Activated T-cell treated with anti-CD3 and anti-CD28 coated beads for 24 hours (primary cell): ENCODE measurements at places on chromosomes 16 and 17.

DNA sequence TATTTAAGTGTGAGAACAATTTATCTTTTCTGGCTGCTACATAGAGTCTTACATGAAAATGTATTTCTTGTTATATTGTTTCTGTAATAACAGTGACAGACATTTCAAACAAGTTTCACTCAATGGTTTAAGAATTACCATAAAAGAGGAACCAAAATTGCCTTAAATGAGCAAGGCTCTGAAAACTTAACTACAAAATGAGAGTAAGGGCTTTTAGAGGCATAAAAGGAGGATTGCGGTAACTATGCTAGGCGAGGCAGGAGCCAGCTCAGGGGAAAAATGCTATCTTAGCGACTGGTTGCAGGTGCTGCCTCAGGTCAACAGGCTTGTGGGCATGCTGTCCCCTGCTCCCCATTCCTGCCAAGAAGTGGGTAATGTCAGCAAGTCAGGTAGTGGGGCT is 81.7 kb upstream of the MSI2 start:
- no peak for DNase-seq

GRCh38 chr16:3769942-3770341 is 52.6 kb upstream of the TRAP1 start:
- DNase-seq: no peak

- no peak for DNase-seq
These were observed 4.7 kb downstream of the PAFAH1B1 start for GRCh38 chr17:2598166-2598565.

DNA sequence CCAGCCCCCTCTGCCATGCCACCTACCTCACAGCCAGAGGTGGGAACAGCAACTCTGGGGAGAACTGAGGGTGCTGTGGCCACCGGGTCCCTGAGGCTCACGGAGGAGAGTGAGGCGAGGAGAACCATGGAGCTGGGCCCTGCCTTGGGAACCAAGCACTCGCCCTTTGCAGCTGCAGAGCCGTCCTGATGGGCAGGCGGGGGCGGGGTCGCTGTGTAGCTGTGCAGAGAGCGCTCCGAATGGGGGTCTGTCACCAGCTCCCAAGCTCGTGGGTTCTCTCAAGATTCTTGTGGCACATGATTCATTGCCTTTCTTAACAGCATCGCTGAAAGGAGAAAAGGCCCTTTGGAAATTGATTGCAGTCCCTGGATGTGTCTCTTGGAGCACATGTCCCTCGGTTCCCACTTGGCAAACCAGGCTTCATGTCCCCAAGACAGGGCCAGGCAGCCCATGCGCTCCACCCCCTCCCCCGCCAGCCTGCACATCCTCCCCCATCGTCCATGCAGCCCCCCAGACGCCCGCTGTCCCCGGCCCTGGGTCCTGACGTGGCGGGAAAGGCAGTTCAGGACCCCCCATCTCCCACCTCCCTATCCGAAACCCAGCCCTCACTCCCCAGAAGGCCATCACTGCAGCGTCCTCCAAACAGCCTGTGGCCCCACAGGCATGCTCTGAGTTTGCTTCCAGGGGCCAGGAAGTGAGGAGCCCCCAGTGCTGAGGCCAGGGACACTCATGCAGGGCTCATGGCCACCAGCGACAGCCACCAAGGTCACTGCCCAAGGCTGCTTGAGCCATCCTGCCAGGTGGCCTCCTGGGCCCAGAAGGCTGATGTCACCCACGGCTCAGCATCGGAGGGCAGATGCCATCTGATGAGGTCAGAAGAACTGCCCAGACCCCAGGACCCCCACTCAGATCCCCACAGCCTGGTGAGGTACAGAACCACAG is 20.6 kb upstream of the CHMP6 start:
- DNase-seq: no peak

DNA sequence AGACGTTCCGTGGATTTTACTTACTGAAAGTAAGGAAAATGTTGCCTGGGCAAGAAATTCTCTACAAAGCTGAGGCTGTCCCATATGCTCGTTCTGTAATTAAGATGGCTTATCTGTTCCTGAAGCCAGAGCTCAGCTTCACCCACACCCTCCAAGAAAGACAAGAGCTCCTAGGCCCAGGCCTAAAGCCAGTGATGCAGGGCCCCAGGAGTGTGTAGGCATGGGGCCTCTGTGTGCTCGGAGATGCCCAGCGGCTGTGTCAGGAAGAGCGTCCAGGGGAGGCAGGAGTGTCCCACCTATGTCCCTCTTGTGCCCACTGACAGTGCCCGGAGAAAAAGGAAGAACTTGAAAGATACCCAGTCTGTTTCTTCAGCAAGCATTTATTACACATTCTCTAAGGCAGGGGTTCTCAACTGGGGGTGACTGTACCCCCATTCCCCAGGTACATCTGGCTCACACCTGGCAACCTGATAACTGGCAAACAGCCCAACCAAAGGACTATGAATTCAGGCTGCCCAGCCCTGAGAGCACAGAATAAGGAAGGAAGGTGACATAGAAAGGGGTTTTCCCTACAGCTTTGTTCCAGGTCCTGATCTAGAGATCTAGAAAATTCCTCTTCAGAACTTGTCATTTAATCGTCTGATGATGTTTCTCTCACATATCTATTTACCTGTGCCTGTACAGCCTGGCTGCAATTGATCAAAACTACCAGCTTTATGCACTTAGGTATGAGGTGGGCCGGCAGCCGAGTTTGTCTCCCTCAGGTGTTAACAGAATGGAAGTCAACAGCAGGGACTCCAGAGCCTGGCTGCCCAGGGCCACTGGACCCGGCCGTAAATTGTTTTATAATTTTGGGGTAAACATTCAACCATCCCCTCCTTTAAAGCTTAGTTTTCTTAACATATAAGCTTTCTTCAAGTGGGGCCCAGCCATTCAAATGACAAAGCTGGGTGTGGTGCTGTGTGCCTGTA is 12.0 kb downstream of the SNN start:
- DNase-seq: no peak

- no peak for DNase-seq
These were observed 72.8 kb downstream of the WIPI1 start for GRCh38 chr17:68384471-68384870.

GRCh38 chr16:27486344-27486743 is 63.4 kb downstream of the GTF3C1 start:
- DNase-seq: no peak

- no peak for DNase-seq
These were observed 183.4 kb downstream of the IRX3 start for GRCh38 chr16:54102888-54103866.

GRCh38 chr16:58026139-58026704 is 668 bp downstream of the MMP15 start:
- no peak for DNase-seq

DNA sequence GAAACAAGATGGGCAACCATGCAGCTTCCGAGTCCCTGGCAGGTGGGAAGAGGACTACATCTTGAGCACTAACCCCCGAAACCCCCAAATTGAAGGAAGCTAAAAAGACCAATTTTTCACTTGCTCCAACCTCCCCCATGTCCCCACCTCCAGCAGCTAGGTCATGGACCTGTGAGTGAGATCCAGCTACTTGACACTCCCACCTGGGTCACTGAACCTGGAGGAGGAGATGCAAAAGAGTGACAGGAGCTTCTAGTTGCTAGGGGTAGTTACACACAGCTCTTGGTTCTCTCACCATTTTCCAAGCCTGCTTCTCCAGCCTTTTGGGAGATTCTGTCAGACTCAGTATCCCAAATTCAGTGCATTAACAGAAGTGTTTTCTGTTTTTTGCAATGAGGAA is 11.2 kb downstream of the PDZD9 start:
- DNase-seq: no peak

- DNase-seq: no peak
These were observed 104.4 kb downstream of the SHISA9 start for GRCh38 chr16:13005721-13006247.

GRCh38 chr17:917391-917811 is 62.2 kb downstream of the NXN start:
- DNase-seq: no peak

DNA sequence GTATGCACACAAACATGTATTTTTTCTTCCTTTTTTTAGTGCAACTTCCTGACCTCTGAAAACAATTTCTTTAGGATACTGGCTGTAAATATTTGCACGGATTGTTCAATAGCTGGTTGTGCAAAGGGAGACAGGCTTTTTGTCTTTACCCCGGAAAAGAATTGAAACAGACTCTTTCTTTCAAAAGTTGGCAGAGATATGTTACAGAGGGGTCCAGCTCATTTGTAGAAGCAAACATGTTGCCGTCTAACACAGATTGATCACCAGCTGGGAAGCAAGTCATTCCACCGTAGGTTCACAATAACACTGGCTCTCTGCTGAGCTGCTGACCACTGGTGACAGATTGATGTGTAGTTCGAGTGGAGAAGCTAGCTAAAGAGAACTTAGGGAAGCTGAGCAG is 130.9 kb downstream of the STX8 start:
- no peak for DNase-seq
